PC-3 (cell line): ENCODE measurements at places on chromosomes 13 and 19.

GRCh38 chr19:41095703-41096102 lies 7.5 kb downstream of the CYP2A13 start:
- no peak for DNase-seq

DNA sequence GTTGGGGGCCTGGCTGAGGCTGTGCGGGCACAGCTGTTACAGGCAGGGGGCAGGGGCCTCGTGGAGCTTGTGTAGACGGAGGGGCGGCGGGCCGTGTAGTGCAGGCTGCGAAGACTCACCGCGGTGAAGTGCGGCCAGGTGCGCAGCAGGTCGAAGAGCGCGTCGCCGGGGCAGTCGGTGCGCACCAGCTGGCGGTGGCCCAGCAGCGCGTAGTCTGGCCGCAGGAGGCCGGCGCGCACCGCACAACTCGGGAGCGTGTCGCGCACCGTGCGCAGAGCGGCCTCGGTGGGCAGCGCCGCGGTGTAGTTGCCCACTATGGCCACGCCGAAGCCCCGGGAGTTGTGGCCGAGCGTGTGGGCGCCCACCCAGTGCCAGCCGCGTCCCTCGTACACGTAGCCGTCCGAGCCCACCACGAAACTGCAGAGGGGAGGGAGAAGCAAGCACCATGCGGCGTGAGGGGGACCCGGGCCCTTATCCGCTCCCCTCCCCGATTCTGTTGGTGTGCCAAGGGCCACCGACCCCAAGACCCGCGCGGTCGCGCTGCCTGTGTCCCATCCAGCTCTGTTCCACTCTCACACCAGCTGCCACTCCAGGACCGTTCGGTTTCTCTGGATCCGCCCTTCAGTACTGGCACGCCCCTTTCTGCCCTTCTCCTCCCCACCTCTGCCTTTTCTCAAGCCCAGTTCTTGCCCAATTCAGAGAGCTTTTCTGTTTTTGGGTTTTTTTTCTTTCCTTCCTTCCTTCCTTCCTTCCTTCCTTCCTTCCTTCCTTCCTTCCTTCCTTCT lies 5.4 kb upstream of the RASAL3 start:
- no peak for DNase-seq

GRCh38 chr13:27933580-27934328 lies 14.0 kb downstream of the PDX1 start:
- DNase-seq = peak; percentile 21

GRCh38 chr13:105220881-105221280 lies 1314.6 kb downstream of the EFNB2 start:
- DNase-seq = no peak

GRCh38 chr13:114222461-114222968 lies 12.2 kb upstream of the CDC16 start:
- DNase-seq = no peak

- DNase-seq = no peak
These were observed 615.5 kb downstream of the FGF9 start for GRCh38 chr13:22286338-22286737.
